ENCODE measurements at places on chromosomes 7 and 10.

GRCh38 chr7:41268878-41269277 is 434.0 kb downstream of the INHBA start:
- no peak for DNase-seq

DNA sequence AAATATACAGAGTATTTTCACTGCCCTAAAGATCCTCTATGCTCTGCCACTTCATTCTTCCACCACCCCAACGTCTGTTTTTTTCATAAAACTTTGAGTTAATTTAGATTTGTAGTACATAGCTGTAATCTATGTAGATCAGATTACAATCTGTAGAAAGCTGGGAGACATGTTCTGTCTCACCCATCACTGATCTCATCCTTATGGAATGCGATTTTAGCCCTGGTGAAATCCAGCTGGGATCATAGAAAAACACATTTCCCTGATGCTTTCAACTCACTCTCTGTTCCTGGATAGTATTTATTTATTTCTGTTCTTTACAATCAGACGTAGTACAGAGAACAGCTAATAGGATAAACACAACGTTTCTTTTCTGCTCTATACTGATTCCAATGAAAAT is 521.0 kb downstream of the KIF20B start:
- no peak for DNase-seq

DNA sequence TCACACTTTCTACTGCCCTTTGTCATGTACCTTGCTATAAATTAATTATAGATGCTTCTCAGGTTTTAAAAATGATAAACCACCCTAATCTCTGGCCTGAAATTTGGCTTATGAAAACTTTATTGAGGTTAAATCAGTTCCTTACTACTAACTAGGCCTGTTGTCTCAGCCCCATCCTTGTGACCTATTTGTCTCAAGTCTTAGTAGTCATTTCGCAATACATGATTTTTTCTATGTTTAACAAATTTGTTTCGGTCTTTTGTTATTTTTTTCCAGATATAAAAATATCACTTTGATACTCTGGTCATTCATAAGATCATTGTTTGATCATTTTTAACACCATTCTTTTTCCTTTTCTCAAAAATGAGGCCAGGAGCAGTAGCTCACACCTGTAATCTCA is 411.6 kb downstream of the GFRA1 start:
- no peak for DNase-seq

DNA sequence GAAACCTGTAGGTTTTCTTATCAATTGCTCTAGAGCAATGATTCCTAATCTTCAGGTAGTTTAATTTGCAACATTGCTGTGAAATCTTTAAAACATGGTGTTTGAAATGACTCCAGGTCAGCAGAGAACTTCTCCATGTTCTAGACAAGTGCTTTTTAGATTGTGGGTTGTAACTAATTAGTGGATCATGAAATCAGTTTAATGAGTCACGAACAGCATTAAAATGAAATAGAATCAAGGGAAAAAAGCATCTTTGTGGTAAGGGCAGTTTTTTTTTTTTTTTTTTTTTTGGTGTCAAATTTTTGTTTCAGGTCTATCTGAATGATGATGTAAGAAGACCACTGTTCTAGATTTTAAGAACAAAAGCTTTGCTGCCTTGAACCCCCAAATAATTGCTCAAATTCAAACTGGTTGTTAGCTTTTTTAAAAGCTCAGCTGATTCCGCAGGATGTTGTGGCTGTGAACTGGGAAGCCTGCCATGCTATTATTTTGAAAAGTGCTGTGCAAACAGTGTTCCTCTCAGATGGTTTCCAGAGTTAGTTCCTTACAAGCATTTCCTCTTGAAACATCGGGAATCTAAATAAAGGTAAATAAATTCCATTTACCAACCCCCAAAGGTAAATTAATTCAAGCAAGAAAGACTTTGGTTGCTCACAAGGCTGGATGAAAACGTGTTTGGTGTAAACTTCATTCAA is 13.1 kb upstream of the PDK4 start:
- no peak for DNase-seq

GRCh38 chr10:63166742-63167258 is 33.7 kb downstream of the NRBF2 start:
- no peak for DNase-seq

DNA sequence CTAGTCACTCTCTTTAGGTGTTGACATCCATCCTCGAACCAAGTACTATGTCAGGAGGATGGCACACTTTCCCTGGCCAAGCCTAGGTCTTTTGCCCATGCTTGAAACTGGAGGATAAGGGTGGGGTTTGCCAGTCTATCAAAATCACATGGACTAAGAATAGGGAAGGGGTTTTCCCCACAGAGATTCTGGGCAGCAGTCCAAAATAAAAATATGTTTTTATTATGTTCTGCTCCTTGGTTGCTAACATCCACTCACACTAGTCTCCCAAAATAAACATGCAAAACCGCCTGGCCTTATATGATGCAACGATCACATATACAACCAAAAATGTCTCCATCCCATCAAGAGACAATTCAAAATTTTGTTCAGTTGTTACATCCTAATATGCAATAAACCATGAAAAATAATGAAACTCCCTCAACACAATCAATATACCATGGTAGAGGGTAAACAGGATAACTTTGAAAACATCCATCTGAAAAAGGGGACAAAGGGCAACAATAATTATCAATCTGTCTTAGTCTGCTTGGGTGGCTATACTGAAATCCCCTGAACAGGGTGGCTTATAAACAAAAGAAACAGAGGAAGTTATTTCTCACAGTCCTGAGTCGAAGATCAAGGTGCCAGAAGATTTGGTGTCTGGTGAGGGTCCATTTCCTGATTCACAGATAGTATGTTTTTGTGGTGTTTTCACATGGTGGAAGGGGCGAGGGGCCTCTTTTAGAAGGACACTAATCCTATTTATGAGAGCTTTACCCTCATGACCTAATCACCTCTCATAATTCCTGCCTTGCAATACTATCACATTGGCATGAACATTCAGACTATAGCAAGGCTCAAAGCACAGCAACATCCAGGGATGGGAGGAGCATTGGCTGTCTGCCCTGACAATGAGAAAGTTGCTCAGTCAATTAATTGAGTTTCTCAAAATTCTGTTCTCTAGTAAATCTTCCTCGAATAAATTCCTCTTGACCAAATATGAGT is 159.3 kb downstream of the ETV1 start:
- no peak for DNase-seq

GRCh38 chr10:109926061-109926745 is 2.9 kb upstream of the XPNPEP1 start:
- no peak for DNase-seq

DNA sequence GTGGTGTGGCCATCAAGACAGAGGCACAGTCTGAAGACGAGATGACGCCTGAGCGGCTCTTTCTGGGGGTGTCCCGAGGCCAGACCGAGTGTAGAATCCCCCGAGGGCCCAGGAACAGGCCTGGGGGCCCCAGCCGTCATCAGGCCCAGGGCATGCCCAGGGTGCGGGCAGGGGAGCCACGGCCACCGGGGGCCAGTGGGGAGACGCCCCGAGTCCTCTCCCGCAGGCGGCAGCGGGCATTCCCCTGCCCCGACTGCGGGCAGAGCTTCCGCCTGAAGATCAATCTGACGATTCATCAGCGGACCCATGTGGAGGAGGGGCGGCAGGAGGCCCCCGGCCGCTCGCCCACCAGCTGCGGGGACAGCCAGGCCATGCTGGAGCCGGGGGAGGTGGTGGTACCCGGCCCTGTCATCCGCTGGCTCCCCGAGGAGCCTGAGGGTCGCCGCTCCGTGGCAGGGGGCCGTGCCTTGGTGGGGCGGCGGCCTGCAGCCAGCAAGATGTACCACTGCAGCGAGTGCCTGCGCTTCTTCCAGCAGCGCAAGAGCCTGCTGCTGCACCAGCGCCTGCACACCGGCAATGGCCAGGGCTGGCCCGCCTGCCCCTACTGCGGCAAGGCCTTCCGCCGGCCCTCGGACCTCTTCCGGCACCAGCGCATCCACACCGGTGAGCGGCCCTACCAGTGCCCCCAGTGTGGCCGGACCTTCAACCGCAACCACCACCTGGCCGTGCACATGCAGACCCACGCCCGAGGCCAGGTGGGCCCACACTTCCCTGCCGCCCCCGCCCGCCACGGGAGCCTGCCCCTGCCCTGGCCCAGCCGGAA is 19.7 kb downstream of the ZNF783 start:
- DNase-seq: no peak

- DNase-seq: no peak
These were observed 918 bp downstream of the DBNL start for GRCh38 chr7:44045226-44046014.

- DNase-seq: no peak
These were observed 341.4 kb upstream of the PODXL start for GRCh38 chr7:131897790-131898165.

- no peak for DNase-seq
These were observed 135.9 kb downstream of the PCDH15 start for GRCh38 chr10:54665095-54665494.

DNA sequence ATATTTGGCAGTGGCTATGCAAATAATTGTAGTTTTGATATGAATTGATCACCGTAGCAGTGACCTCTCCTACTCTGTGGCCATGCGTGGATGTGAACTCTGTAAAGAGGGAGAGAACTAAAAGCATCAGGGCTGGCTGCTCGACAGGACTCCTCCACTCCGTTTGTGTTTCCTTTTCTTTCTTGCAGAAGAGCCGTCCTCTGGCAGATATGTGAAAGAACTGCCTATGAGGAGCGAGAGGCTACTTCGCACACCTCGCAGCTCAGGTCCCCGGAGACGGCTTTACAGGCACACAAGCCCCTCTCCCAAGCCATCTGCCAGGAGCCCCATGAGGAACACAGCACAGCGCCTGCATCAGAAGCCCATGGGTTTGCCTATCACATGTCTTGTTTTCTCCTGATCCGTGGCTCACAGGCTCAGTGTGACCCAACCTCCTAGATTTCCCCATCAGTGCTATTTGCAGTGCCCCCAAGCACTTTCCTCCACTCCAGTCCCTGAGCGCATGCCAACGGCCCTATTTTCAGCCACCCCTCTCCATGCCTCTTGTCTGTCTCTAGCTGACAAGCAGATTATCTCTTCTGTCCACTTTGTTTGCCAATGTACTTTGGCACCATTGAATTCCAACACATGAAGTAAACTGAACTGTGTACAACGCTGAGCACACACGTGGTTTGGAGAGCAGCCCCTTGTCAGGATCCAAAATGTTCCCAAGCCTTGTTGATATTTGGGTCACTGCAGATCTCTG is 164.3 kb upstream of the AKR1E2 start:
- no peak for DNase-seq

DNA sequence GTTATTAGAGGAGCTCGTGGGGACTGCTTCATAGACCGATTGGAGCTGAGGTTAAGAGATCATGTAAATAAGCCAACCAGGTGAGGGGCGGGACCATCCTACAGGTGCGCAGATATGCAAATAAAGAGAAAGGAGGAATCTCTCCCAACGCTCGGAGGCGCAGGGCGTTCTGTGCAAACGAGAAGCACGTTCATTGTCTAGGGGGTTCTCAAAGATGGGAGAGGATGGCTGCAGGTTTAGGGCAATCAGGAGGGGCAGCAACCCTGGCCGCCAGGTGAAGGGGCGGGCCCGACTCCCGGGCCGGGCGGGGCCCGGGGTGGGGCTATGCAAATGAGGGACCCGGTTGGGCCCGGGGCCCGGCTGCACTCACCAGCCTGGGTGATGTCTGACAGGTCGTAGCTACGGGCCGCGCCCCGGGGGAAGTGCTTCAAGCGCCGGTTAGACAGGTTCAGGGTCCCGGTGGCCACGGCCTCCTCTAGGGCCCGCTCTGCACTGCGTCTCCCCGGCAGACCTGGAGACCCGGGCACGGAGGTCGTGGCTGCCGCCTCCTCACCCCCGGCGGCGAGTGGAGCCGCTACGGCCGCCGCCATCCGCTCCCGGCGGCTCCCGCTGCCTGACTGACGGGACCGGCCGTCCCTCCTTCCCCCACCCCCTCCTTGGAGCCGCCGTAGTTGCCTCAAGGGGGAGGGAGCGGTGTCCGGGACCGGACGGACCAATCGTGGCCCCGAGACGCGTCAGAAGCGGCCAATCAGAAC is at the start of gene LRCH4:
Gene LRCH4, minus strand, starts transcription at position 619 of the 755 bp plus-strand sequence. Its CDS starts 29 bp downstream, at position 590.
- DNase-seq: peak; percentile 57

Measured in stimulated activated CD4-positive, alpha-beta T cell treated with anti-CD3 and anti-CD28 coated beads, Interleukin-12 subunit alpha, Interleukin-12 subunit beta, amount 100 ng/mL, for 4 hours (primary cell).